ENCODE measurements at places on chromosomes 7 and 10.

- no peak for DNase-seq
Observed at GRCh38 chr7:7354674-7355073, 172.3 kb downstream of the C1GALT1 start.

- no peak for DNase-seq
Observed at GRCh38 chr10:3866332-3866731, 81.3 kb upstream of the KLF6 start.

GRCh38 chr7:152435384-152436110 lies at the start of gene KMT2C:
Gene KMT2C (minus strand): TSS chr7:152436003. CDS start chr7:152435786, 217 bp downstream.
- DNase-seq = peak; percentile 45

GRCh38 chr7:151011097-151011409 lies 13.2 kb downstream of the ATG9B start:
- DNase-seq = no peak

- no peak for DNase-seq
Observed at GRCh38 chr10:131921184-131921583, 20.4 kb downstream of the PPP2R2D start.

Measured in NK-92 treated with Interleukin-12 subunit alpha and Interleukin-12 subunit beta, amount 100 ng/mL, for 24 hours (cell line).